ENCODE measurements at places on chromosomes 1 and 21.
A peak's percentile ranks its signal among the peaks of the same experiment; 100 is the strongest.

GRCh38 chr1:29650041-29650400, 413.7 kb downstream of the PTPRU start:
- DNase-seq, result no peak

DNA sequence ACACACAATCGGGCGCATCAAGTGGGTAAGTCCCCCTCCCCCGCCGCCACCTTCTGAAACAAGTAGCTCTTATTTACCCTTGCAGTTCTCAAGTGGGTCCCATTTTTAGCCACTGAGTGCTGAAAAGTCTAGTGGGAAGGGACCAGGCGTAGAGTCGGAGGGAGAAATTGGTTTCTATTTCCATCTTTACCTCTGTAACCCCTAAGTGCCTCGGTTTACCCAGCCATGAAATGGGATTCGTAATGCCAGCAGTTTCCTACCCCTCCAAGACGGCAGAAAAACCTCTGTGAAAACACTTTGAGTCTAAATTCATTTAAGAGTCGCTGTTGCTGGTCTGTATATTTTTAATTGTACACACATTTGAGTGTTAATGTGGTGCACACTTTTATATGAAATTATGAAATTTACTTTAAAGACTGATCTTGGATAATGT, 928 bp downstream of the TLCD4 start:
- no peak for DNase-seq

DNA sequence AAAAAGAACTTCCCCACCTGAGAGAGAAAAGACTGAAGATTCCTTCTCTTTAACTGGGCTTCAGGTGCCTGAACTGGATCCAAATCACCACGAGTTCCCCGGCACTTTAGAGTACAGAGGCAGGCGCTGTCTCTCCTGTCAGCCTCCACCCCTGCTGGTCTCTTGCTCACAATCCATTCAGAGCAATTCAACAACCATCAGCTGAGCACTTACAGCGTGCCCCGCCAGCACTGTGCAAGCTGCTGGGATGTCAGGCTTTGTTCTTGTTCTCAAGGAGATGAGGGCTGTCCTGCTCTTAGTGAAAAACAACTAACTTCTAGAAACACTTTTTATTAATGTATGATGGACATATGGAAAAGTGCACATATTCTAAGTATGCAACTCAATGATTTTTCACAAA, 68.7 kb upstream of the VAMP3 start:
- DNase-seq, result no peak

- no peak for DNase-seq
Measured at GRCh38 chr21:36788120-36788638, 89.3 kb downstream of the SIM2 start.

GRCh38 chr1:107550358-107550757, 409.5 kb downstream of the NTNG1 start:
- DNase-seq, result no peak

GRCh38 chr1:219058891-219059820, 114.5 kb upstream of the LYPLAL1 start:
- DNase-seq, result no peak

GRCh38 chr1:185666582-185666981, 67.6 kb upstream of the HMCN1 start:
- no peak for DNase-seq

DNA sequence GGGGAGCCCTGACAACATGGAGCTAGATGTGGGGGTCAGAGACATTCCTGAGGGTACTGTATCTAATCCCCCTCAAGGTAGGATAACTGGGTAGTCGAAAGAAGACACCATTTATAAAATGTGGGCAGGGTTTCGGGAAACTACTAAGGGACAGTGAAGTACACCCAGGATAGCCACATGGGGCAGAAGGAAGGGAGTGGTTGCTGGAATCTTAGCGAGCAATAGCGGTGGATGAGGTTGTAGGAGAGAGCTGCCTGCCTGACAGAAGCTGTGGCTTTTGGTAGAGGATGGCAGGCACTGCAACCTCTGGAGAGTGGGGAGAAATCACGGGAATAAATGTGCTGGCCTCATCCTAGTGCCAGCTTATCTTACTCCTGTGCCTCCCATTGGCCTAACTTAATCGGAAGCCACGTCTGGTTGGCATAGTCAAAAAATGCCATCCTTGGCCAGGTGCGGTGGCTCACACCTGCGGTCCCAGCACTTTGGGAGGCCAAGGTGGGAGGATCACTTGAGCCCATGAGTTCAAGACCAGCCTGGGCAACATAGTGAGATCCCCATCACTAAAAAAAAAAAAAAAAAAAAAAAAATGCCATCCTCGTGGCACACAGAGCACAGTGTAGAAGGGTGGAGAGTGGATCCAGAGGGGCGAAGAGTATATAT, 23.4 kb upstream of the MAPKAPK2 start:
- no peak for DNase-seq

DNA sequence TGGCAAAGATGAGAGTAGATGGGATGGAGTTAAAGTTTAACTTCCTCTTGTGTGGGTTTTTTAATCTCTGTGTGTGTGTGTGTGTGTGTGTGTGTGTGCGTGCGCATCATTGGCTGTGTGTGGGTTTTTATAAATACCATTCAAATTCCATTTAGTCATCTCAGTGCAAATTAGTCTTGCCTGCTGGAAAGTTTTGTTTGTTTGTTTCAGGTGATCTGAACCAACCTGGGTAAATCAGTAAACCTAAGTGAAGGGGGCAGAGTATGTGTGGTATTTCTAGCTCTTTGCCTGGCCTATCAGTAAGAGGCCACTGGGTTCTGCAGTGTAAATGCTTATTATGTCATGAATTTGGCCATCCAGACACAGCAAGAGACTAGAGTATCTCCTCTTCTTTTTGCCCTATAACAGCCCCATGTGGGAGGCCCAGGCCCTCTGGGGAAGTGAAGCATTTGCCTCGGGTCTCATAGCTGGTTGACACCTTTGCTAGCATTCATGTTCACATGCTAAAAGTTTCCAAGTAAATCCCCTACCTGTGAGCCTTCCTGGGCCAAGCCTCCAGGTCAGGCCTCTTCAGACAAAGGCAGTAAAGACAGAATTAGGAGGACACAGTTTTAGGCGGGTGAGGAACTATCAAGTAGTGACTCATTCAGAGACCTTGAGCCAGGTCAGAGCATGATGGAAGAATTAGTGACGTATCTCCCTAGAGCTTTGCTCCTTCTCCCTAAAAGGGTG, 14.7 kb downstream of the INTS3 start:
- DNase-seq, result peak; percentile 27

DNA sequence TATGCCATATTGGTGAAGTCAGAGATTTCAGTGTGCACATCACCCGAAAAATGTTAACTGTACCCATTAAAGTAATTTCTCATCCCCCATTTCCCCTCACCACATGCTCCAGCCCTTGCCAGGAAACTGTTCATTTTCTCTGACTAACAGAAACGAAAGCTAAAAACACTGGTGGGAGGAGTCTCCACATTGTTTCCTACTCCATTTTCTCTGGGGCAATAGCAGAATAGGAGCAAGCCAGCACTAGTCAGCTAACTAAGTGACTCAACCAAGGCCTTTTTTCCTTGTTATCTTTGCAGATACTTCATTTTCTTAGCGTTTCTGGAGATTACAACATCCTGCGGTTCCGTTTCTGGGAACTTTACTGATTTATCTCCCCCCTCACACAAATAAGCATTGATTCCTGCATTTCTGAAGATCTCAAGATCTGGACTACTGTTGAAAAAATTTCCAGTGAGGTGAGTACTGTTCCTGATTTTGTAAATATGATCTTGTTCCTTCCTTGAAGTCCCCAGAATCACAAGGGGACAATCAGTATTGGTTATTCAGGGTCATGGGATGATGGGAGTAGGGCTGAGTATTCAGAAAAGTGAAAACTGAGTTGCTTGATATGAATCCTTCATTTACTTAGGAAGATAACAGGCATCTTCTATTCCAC, at the start of gene IFI16:
Gene IFI16, plus strand, starts transcription at position 204 of the 658 bp plus-strand sequence. CDS start 4,774 bp downstream, outside the sequence.
- peak; percentile 96 for DNase-seq

- no peak for DNase-seq
Measured at GRCh38 chr1:93672477-93673162, 9.0 kb downstream of the BCAR3 start.

DNA sequence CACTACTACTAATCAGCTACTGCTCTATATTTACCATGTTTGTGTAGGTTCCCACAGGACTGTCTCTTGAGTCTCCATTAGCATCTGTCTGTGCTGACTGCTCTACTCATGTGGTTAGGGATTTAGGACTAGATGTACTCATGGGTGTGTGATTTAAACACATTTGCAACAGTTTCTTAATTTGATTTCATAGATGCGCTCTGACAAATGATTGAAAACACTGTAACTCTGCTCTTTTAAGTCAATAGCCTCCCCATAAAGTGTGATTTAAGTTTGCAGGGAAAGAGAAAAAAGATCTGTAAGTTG, 809.3 kb downstream of the NCAM2 start:
- no peak for DNase-seq

DNA sequence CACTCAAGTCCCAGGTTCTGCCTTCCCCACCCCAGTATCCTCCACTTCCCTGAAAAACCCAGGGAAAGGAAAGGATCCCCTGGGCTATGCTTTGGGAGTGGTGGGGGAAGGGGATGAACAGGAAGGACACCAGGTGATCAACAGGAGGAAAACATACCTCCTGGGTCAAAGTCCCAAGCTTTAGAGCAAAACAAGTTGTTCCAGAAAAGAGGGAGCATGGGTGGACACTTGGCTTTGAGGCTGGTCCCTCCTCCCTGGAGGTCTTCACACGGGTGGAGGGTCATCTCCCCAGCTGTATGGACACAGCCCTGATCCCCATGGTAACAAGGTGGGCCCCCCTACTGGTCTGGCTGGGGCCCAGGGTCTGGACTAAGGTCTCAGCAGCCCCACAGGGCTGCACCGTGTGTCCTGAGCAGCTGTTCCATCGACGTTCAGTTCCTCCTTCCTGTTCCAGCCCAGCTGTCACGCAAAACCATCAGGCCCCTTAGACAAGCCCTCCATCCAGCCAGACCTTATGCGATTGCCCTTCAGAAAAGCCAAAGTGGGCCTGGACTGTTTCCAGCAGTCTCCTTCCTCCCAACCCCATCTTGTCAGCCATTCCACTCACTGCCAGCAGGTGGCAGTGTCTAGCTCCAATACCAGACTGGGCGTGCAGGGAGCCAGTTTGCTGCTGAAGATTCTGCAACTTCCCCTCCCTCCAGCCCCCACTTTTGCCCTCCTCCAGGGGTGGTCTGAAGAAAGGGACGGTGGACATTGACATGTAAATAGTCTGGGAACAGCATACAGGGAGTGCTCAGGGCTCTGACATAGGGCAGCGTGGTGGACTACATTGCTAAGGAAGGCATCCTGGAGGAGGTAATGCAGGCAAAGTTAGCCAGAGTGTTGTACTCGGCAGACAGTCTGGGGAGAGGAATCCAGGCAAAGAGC, 2.9 kb upstream of the PDZK1IP1 start:
- DNase-seq, result peak; percentile 46

GRCh38 chr21:29449306-29449950, 150.7 kb downstream of the BACH1 start:
- DNase-seq, result no peak

- no peak for DNase-seq
Measured at GRCh38 chr1:11101347-11101746, 1.7 kb upstream of the EXOSC10 start.

DNA sequence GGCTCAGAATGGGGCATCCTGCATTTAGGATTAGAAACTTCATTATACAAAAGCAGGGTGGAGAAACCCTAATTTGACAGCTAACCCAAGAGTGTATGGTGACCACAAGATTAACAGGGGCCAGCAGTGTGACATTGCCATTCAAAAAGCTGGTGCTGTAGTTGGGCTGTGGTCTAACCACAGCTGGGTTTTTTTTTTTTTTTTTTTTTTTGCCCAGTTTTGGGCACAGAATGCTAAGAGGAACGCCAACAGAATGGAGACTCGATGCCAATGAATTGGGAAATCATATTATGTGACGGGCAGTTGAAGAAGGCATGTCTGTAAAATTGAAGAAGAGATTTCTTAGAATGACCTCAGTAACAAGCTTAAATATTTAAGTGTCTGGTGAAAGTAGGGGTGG, 58.4 kb downstream of the NFIA start:
- no peak for DNase-seq

DNA sequence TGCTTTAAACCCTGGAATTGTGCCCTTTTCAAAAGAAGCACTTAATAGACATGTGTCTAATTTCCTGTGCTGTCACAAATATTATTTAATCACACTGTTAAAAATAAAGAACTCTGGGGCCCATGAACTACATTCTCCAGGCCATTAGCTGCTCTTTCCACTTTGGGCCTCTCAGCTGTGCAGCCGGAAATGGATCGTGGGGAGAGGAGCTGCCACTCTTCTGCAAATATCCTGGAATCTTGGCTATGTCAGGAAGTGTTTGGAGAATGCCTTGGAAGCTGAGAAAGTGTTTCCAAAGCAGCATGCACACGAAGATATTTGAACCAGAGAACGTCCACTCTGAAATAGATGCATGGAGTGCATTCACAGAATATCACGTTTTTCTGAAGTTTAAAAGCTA, 27.5 kb upstream of the VPS26C start:
- no peak for DNase-seq

GRCh38 chr1:117810553-117810952, 118.9 kb downstream of the GDAP2 start:
- DNase-seq, result peak; percentile 15

DNA sequence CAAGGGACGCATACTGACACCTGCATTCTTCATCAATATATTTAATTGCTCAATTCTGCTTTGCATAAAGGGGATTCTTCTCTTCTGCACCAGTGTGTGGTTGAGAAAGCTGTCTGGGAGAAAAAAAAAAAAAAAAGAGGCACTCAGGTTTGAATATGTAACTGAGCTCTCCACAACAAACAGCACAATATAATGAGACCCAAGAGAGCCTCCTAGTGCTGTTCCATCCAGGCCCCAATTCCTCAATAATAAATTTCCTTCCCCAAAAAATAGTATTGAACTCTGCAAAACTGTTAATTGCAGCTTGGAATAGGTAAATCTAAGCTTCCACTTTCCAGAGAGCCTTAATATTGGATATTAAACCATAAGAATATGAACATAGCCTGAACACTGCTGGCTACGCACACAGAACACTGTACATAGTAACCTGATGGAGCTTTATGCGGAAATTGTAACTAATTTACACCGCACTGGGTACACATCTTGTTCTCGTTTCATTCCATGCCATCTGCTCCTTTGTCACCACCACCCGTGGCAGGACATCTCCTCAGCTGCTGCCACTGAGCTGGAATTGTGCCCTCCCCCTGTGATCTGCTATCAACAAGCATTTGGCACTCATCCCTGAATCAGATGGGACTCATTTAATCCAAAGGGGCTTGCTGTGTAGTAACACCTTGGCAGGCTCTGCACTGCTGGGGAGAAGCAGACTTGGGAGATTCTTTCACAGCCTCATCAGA, 272.0 kb downstream of the HHIPL2 start:
- no peak for DNase-seq

DNA sequence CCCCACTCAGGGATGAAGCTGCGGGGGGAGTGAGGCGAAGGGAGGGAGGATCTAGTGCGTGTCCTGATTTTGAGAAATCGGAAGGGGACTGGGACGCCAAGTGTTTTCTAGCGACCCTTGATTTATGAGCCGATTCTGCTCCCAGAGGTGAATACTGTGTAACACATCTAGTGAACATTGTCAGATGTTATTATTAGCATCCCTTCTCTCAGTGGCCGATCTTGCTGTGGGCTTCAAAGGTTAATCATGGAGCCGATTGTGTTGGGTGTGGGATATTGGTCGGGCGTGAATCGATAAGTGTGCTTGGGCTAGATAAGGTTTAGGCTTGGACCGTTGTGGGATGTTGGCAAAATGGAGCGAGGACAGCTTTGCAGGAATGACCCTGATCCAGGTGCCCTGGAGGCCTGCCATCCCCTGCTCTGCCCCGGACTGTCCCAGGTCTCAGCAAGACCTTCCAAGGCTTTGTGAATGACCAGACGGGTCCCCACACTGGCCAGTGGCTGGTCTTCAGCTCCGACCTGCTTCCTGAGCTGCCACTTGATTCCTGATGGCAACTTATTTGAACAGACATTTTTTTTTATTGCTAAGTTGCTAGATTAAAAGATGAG, 2.2 kb downstream of the AJAP1 start:
- no peak for DNase-seq
